Suprapubic skin (tissue), 4 donors: ENCODE measurements at places on chromosomes 12 and 14. TPM values are rescaled to one million over a fixed set of nuclear protein-coding genes. Genes with fewer than 3 reads are reported as not detected.

The IL22 gene
- not detected for total RNA-seq

The CFAP73 gene
- total RNA-seq: 1.0 TPM

The CPNE6 gene
- total RNA-seq: not detected

The CHST11 gene
- total RNA-seq: 2.7 TPM

The ITPK1 gene
- 33.0 TPM for total RNA-seq

The BEGAIN gene
- total RNA-seq: 1.6 TPM

The SRP54 gene
- total RNA-seq: 59.8 TPM

The IAPP gene
- not detected for total RNA-seq

The RNASE7 gene
- total RNA-seq: 26.3 TPM

The GNB3 gene
- total RNA-seq: not detected

The GPRC5D gene
- not detected for total RNA-seq

The PTHLH gene
- total RNA-seq: 1.1 TPM

DNA sequence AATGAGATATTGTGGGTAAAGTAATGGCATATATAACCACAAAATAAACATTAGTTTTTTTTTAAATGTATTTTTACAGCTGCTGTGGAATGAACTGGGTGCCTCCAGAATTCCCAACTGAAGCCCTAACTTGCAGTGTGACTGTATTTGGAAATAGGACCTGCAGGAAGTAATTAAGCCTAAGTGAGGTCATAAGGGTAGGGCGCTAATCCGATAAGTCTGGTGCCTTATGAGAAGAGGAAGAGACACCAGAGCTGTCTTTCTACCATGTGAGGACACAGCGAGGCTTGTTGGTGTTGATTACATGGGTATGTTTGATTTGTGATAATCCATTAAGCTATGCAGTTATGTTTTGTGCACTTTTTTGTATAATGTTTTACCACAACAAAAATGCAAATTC, 136.8 kb downstream of the TPH2 start:
- DNase-seq: no peak

DNA sequence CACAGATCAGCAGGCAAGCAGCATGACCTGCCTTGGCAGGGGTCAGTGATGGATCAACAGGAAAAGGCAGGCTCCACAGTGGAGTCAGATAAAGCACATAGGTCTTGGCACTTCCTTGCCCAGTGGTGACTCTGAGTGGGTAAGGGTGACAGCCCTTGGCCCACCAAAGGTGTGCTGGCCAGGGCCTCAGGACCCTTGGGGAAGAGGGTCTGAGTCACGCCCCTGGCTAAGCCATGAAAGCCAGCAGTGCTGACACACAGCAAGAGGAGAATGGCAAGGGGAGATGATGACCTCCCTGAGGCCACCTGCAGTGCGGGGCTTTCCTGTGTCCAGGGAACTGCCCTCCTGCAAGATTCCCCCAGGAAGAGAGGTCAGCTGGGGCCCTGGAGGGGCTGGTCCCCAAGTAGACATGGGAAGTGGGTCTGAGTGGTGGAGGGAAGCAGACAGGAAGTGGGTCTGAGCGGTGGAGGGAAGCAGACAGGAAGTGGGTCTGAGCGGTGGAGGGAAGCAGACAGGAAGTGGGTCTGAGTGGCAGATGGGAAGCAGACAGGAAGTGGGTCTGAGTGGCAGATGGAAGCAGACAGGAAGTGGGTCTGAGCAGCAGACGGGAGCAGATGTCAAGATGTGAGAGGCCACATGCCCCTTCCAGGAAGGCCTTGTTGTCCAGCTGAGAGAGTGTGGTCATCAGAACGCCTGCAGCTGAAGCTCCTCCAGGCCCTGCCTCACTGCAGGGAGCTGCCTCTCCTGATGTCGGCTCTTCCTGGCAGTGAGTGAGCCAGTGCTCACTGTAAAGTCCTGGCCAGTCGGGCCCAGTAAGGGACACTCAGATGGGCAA, 34.8 kb downstream of the DIO3 start:
- no peak for DNase-seq

DNA sequence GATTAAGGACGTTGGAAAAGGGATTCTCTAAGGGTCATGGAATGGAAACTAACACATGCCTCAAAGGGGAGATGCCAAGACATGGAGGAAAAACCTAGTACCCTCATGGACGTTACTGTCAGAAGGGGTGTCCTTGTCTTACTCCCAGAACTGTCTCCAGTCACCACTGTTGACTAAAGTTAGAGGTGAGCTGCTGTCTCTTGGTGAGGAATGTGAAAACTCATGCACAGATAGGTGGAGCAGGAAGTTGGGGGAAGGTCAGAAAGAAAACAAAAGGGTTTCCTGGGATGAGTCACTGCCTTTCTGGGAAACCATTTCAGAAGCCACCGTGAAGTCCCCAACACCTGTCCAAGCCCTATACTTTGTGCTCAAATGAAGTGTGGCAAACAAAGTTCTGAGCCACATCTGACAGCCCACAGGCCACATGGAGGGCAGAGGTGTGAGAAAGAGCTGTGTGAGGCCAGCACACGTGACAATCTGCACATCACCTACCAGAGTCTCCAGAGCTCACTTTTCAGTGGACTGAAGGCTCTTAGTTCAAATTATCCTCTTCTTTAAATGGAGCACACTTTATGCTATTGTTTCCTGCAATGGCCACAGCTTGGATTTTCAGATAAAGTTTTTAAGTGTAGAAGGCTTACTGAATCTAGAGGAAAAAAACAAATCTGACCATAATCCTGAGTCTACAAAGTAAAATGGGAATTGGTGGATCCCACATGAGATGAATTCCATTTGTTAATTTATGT, 92.9 kb upstream of the EGLN3 start:
- DNase-seq: no peak

- DNase-seq: no peak
Observed at GRCh38 chr12:105358789-105359188, 28.3 kb downstream of the C12orf75 start.

DNA sequence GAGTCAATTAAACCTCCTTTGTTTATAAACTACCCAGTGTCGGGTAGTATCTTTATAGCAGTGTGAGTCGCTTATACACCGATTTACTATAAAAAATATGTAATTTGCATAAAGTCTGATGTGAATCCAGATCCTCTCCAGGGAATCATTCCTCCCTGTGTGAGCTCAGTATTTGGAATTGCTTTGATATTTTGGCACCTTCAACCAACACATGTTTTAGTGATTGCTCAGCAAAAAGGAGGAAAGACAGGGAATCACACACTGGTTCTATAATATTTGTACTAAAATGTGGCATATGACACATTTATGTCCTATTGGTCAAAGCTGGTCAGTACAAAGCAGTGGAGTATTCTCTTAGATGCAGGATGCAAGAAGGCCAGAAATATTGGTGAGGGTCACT, 703.9 kb upstream of the ATXN7L3B start:
- DNase-seq: no peak

- DNase-seq: no peak
Observed at GRCh38 chr14:98368221-98368620, 903.8 kb downstream of the BCL11B start.

GRCh38 chr14:50910495-50911420, 33.5 kb downstream of the PYGL start:
- DNase-seq: no peak

- DNase-seq: no peak
Observed at GRCh38 chr12:49154221-49154620, 23.0 kb upstream of the TUBA1B start.

DNA sequence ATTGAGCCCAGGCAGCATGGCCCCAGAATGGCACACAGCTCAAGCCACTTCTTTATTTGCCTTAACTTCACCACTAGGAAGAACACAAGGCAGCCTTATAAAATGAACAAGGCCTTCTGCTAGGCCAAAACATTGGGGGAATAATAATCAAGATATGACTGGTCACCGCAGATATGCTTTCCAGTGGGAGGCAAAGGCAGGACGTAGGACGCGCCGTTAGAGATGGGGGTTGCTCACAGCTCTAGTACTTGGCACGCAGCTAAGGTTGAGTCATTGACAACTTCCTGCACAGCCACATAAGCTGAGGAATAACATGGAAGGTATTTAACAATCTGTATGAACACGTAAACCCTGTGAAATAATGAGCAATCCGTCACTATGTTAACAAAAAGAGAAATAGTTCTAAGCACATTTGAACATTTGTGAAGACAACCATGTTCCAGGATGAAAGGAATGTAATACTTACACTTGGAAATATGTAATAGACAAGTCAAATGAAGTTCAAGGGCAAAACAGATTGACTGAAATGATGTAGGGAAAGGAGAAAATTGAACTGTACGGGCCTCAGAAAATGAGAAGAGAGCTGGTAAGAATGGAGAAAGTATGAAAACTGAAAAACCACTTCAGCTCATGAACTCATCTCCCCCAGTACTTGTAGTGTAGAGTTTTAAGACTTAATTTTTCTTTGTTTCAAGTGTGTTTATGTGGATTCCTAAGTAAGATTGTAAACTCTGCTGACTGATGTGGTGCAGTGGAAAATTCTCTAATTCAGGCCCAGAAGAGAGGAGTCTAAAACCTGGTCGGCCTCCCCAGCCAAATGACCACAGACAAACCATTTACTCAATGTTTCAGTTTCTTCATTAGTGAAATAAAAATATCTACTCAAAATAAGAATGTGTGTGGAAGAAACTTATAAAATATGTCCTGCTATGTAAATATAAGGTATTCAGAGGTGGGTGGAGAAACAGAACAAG, 59.3 kb upstream of the CCDC91 start:
- DNase-seq: no peak

DNA sequence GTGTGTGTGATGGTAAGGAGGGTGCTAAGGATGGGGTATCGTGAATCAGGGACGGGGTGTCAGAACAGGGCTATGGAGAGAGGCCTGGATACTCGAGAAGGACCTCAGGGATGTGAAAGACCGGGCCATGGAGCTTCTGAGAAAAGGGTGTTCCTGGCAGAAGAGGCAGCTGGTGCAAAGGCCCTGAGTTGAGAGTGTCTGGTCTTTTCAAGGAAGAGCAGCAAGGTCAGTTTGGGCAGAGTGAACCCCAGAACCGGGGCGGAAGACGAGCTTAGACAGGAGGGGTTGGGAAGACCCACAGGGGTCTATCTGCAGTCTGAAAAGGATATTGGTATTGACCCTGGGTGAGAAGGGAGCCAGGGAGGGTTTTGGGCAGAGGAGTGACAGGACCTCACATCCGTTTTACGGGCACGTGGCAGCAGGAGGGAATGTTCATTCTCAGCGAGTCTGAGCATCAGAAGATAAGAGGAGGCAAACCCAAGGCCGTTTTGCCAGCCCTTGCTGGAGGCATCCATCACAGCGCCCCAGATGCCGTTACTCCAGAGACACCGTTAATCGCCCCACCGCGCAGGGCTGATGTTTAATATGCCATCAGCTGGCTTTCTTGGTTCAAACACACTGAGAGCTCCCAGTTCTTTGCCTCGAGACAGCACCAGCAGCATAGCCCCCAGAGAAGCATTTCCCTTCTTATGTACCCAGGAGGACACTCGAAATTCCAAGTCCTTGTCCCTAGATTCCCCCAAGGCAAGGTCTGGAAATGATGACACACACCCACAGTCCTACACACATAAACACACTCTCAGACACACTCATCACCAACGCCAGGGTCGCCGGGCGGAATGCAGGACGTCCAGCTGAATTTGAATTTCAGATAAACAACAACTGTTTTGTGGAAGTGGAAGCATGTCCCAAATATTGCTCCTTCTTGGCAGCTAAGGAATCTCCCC, 41.4 kb upstream of the EML1 start:
- DNase-seq: no peak

DNA sequence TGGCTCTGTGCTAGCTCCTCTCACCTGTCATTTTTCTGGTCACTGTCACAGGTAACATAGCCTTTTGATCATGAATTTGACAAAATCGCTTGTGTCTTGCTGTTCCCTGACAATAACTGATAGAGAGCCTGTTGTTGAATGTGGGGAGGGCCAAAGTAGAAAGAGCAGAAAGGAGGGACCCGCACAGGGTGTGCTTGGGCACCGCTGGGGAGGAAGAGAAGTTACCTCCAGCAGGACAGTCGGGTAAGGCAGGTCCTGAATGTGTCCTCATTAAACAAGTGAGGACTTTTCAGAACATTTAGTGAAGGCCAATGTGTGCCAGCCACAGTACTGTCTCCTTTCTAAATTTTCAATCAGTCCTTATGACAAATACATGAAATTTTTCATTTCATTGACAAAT, at the start of gene RNASE12:
TSS of gene RNASE12 (minus strand) at position 142 of the 400 bp plus-strand sequence. CDS start 653 bp downstream, outside the sequence.
- DNase-seq: no peak

GRCh38 chr12:98883231-98883630, 238.1 kb downstream of the APAF1 start:
- DNase-seq: no peak

- DNase-seq: no peak
Observed at GRCh38 chr14:76259029-76259735, 107.5 kb downstream of the GPATCH2L start.

DNA sequence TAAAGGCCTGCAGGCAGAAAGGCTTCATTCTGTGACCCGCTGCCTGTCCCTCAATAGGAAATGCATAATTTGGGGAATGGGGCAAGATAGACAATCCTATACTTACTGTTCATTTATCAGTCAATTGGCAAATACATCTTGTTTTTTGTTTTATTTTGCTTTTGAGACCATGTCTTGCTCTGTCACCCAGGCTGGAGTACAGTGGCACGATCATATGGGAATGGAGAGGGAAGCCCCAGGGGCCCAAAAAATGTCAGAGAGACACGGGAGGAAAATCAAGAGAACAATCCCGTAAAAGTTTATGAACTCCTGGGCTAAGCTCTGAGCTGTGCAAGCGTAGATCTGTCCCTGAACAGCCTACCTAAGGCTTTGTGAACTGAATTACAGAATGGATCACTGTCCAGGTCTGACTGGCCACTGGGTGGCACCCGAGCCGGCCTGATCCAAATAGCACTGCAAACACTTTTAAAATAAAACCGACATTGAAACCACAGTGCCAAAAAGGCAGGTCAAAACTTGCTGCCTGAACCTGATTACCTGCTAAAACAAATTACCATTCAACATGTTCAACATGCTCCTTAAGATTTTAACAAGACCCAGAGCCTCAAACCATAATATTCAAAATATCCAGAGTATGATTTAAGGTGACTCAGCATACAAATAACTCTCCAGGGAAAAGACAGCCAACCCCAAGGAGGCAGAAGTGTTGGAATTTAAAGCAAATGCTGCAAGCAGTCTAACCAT, 11.8 kb downstream of the COPS7A start:
- DNase-seq: no peak

- DNase-seq: no peak
Observed at GRCh38 chr12:132190012-132190755, 45.9 kb downstream of the NOC4L start.

DNA sequence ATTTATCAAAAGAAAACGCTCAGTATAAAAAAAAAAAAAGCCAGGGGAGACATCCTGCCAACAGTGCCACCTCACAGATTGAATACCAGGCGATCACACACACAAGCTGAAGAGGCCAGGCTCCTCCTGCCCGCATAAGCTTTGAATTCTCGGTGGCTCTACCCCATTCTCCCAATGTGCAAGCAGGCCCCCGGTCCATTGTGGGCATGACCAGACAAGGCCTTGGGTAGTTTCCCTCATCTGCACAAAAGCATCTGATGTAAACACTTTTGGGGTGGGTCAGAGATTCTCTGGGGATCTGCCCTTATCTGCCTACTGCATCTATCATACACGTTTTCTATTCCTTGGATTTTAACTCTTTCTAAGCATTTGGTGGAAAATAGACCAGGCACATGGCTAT, 16.2 kb downstream of the KLRF2 start:
- DNase-seq: no peak

DNA sequence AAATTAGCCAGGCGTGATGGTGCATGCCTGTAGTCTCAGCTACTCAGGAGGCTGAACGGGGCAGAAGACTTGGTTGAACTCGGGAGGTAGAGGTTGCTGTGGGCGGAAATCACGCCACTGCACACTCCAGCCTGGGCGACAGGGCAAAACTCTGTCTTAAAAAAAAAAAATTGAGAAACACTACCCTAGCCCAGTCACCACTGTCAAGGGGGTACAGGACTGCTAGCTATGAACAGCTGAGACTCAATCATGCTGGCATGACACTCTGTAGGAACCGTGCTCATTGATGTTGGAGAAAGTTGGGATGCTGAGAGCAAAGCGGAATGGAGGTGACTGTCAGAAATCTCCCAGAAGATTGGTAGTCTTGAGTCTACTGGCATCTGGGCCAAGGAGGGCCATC, 58.2 kb upstream of the STON2 start:
- no peak for DNase-seq
